HCEC 1CT (cell line): ENCODE measurements at places on chromosomes 3 and 15.
A peak's percentile ranks its signal among the peaks of the same experiment; 100 is the strongest.

- no peak for DNase-seq
Observed at GRCh38 chr3:20743553-20744321, 557.7 kb upstream of the SGO1 start.

- no peak for DNase-seq
Observed at GRCh38 chr3:59270209-59270608, 220.4 kb upstream of the CFAP20DC start.

DNA sequence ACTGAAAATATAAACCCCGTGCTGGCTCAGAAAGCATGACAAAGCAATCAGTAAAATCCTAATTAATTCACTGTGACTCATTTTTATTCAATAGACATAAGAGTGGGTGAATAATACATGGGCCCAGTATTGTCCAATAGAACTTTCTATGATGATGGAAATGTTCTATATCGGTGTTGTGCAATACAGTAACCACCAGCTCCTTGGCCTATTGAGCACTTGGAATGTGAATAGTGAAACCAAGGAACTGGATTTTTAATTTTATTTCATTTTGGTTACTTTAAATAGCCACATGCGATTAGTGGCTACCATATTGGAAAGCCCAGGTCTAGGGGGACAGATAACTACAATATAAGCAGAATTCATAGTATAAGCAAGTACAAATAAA, 69.8 kb upstream of the PPP2R3A start:
- peak; percentile 33 for DNase-seq

- DNase-seq = no peak
Observed at GRCh38 chr15:25248583-25249235, 190.1 kb downstream of the UBE3A start.

DNA sequence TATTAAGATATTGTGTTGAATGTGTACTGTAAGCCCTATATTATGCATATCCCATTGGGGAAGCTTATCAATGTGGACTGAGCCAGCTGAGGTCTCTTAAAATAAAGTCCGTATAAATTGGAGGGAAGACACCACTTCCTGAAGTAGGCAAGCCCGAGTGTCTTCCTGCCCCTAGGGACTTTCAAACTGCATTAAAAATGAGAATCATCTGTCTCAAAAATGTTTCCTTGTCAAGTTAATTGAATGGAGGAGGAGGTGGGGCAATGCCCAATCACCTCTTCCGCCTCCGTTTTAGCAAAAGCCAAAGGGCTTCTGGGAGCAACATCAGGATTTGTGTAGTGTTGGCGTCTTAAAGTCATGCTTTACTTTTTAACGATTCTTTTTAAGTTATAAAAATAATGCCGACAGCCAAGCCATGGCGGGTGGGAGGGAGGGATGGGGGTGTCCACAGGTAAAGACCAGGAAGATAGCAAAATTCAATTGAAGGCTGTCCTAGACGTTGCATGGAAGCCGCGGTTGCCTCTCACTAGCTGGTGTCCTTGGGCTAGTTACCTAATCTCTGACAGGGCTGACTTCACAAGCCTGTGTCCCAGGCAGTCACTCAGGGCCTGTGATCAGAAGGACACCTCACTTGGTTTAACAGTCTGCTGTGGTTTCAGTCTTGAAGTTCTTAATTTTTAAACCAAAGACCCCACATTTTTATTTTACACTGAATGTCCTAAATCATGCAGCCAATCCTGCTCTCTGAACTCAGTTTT, 524.9 kb upstream of the PROK2 start:
- no peak for DNase-seq

DNA sequence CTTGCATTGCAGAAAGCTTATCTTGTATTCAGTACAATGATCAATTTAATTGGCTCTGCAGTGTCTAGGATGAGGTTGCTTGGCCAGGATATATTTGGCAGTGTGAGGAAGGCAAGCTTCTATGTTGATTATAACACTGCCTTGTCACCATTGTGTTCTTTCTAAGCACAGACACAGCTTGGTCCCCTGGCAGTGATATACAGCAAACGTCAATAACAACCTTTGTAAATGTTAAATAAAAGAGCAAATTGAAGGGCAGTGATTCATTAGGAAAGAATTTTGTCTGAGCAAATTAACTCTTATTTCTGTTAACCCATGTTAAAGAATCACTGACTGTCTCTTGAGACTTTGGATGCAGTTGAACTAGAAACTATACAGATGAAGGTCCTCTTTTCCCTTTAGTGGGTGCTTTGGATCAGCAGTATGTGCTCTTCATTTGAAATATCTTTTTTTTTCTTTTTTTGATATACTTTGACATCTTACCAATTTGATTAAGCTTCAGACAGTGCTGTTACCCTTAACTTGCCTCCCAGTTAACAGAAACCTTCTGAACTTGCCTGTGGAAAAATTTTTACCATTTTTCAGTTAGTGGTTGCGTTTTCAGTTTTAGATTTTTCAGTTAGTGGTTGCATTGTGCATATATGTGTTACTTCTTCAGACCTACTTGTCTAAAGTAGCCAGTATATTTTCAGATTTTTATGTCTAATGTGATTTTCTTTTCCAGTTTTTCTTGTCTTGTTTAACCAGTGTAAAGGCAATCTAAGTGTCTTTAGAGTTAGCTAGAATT, 199.8 kb downstream of the TCF12 start:
- peak; percentile 20 for DNase-seq

DNA sequence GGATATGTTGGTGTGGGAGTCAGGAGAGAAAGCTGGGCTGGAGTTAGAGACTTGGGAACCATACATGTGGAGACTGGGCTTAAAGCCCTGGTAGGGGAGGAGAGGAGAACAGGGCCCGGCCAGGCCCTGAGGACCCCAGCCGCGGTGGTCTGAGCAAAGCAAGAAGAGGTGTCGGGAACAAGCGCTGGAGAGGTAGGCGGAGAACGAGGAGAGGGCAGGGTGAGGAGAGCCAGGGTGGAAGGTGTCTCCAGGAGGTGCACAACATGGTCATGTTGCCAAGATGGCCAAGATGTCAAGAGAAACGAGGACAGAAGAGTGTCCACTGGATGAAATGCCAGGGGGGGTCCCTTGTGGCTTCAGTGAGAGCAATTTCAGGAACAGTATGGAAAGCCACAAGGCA, 5.5 kb downstream of the CHAC1 start:
- DNase-seq = no peak

- no peak for DNase-seq
Observed at GRCh38 chr3:125022206-125022605, 33.6 kb downstream of the HEG1 start.
